ENCODE measurements at places on chromosomes 7 and 10.
A peak's percentile ranks its signal among the peaks of the same experiment; 100 is the strongest.

DNA sequence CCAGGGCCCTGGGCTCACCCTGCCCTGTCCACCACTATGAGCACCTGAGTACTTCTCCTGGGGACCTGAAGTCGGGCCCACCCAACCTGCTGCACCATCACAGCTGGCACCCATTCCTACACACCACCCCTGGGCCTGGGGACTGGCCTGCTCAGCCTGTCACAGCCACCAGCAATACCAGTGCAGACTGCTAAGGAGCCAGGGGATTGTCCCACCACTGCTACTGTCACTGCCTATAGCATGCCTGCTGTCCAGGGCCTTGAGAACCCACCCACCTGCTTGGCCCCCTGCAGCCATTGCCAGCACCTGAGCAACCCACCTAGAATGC, 624.8 kb upstream of the FOXK1 start:
- DNase-seq = no peak

DNA sequence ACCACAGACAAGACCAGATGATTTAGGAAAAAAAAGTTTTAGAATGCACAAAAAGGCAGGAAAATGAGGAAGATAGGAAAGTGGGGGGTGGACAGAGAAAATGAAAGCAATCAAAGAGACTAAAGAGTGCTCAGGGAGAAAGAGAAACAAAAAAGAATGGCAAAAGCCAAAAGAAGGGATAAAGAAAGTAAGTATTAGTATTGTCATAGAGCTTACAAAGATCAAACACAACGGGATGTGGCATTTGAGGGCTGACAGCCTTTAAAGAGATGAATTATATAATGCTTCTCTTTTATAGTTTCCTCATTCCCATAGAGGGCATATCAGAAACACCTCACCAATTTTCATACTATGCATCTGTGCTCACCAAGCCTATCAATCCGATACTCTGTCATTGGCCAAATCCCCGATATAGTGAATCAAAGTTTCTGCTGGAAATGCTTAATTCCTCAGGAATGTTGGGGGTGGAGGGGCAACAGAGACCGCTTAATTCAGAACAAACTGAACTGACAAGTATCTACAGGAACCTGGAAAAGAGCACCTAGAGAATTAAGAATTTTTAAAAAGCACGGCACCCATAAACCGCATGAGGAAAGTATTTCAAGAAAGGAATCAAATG, 2.7 kb downstream of the COG5 start:
- no peak for DNase-seq

DNA sequence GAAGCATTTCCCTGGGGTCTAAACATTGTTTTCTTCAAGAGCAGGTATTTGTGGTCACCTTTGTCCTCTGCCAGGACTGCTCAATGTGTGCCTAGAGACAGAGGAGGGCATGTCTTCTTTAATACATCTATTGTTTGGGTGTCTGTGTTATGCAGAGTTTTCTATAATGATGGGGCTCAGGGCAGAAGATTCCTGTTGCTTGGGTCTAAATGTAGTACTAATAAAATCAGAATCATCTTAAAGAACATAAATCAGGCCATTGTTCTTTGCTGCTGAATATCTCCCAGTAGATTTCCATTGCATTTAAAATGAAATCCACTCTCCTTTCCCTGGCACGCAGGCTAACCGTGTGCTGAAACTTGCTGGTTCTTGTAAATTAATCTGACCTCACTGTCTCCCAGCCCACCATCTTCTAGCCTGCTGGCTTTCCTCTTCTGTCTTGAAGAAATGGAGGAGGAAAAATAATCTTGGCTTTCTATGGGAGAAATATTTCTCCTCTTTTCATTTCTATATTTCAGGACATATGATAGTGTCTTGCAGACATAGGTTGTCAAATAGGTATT, 1396.8 kb downstream of the GATA3 start:
- DNase-seq = no peak

DNA sequence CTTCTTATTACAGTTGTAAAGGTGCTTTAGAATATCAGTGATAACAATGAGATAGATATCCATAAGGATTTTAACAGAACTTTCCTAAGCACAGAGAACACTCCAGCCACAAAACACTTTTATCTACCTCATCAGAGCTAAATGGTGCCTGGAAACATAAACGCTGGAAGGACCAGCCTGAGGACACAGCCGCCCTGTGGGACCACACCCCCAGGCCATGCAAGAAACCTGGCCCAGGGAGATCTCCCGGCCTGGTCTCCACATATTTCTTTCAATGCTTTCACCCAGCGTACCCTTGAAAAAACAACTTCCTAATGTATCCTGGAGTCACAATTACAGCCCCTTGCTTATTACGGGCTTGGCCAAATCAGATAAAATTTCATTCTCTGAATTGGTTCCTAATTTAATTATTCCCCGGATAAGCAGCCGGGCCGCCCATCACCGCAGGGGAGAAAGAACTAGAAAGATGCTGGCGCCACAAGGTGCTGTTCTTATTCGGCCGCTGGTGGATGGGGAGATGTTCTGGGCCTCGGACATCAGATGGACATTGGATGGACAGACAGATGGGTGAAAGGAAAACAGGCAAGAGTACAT, 11.8 kb downstream of the CHST15 start:
- DNase-seq = no peak

DNA sequence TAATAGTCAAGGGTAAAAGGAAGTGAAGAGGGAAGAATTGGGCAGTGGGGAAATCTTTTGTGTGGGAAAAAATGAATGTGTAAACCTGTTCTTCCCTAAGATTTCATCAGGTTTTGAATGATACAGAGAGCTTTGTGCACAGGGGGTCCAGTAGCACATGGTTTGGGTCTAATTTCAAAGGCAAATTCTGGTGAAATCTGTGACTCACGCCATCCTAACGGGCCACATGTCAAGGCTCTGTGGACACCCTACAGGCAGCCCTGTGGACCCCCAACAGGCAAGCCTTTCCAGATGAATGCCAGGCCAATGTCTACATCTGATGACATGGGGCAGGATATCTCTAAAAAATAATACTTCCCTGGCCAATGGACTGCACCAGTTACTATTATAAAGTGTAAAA, 309.8 kb downstream of the PARD3 start:
- no peak for DNase-seq

DNA sequence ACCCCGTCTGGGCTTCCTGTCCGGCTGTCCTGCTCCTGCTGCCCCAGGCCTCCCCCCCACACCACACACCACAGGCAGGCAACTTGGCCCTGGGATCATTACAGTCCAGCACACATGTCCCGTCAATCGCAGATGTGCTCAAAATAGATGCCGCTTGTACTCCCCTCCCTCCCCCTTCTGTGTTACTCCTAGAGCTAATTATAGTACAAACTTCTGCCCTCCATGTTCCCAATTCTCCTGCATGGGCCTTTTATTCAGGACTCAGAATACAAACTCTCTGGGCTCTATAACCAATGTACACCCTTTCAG, at the start of gene SYNPO2L:
SYNPO2L (minus strand) TSS at position 40 of the 309 bp plus-strand sequence. CDS start 107 bp downstream, outside the sequence.
- DNase-seq = peak; percentile 46

DNA sequence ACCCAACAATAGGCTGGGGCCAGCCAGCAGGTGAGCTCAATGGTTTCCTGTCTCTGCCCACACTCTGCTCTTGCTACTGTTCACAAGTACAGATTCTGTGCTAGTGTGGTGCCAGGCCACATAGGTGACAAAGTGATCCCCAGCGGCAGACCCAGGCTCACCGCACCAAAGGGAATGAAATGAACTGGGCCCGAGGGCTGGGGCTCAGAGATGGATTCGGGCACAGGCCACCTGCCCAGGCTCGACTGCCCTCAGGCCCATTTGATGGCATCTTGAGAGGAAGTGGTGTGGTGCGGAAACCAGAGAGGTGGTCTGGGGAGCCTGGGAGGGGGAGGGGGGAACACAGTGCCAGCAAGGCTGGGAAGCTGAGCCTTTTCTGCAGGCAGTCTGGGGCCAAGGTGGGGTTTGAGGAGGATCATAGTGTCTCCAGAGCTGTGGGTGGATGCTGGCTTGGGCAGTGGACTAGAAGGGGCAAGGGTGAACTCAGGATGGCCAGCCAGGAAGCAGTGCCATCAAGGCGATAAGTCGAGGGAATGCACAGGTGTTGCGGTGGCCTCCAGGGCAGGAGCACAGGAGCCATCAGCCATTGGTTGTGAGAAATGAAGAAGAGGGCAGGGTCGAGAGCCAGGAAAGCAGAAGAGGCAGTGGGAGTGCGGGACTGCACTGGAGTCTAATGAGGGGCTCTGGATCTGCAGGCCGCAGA, 85.2 kb downstream of the ARHGAP22 start:
- no peak for DNase-seq

DNA sequence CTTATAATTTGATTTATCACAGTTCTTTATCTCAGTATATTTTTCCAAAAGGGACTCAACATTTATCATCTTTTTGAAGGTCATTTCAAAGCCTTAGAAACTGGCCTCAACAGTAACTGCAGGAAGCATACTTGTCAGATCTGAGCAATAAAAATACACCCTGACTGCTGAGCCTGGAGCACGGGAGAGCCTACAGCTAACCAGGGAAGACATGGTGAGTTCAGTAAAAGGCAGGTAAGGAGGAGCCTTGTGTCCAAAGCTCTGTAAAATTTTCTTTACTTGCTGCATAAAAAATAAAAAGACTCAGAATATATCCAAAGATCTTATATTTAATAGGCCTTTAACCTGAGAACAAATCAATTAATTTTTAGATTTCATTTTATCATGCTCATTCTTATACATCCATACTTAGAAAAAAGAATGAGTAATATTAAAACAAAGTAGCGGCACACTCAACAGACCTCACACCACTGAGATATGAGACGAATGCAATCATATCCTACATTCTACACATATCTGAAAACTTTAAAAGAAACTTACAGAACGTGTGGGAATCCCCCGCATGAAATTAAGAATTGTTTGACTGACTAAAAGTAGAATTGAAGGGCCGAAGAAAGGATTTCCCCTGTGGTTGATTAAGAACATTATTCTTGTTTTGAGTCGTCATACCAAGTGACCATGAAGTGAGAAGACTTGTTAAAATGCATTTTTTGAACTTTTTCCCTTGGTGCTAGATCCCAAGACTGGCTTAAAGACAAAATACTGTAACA, 296.4 kb upstream of the MKLN1 start:
- DNase-seq = no peak

DNA sequence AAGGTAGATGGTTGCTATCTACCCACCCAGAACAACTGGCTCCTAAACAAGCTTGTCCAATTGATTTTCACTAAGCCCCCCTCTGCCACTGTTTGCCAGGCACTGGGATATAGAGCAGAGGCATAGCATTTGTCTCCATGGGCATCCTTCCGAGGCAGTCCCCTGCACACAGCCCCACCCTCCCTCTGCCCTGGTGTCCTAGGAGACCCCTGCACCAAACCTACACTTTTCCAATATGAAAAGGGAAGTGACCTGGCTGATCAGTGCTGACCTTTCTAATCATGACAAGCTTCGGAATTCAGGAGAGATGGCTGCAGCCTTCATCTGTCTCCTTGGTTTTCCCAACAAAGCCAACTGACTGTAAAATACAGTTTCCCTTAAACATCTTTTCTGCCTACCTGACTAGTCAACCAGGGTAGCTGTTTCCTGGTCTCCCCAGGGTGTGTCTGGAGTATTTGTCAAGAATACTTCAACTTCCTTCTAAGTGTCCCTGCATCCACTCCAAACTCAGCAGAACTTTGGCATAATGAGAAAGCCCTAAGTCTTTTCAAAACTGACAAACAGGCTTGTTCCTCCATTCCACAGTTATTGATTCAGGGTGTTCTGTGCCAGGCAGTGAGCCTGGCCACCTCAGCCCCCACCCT, 7.6 kb upstream of the SLC18A3 start:
- DNase-seq = no peak

DNA sequence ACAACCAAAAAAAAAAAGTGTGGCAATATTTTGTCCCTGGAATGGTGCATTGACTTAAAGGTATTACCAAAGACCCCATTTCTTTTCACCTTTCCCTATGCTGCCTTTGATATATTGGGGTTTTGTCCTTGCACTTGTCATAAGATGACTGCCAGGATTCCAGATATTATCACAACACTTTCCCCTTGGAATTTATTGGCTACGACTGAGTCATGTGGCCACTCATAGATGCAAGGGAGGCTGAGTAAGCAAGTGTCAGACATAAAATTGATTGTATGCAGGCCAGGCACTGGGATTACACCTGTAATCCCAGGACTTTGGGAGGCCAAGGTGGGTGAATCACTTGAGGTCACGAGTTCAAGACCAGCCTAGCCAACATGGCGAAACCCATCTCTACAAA, 83.6 kb downstream of the PPP1R3C start:
- DNase-seq = no peak

- no peak for DNase-seq
Measured at GRCh38 chr10:73589563-73590126, 1.5 kb downstream of the USP54 start.

GRCh38 chr10:73916761-73917470, 6.0 kb downstream of the PLAU start:
- DNase-seq = no peak

DNA sequence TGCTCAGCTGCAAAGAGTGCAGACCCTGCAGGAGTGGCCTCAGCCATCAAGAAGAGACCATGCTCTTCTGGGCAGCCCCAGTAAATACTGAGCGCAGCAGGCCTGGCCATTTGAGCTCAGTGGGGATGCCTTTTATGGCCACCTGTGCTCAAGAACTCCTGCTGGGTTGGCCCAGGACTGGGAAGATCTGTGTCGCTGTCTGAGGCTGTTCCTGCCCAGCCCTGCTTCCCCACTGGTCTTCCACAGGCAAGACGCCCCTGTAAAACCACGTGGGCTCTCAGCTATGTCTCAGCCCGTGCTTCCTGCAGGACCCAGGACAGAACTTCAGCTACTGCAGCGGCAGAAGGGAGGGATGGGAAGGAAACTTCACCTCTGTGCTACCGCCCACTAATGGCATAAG, 10.5 kb upstream of the PPIF start:
- no peak for DNase-seq

DNA sequence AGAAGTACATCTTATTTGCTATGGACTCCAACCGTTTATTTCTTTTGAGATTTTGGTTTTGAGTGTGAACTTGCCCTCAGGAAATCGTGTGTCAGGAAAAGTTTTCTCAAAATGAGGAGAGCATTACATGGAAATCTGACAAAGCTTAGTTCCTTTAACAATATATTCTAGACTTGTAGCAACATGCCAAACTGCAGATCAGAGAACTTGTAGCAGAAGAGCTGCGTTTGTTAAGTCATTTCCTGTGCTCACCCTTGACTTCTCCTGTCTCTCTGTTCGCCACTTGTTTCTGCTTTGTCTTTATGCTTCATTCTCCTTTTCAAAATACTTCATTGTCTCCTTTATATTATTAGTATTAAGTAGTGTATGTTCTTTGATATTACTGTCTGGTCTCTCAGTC, 116.6 kb upstream of the FOXP2 start:
- DNase-seq = no peak

DNA sequence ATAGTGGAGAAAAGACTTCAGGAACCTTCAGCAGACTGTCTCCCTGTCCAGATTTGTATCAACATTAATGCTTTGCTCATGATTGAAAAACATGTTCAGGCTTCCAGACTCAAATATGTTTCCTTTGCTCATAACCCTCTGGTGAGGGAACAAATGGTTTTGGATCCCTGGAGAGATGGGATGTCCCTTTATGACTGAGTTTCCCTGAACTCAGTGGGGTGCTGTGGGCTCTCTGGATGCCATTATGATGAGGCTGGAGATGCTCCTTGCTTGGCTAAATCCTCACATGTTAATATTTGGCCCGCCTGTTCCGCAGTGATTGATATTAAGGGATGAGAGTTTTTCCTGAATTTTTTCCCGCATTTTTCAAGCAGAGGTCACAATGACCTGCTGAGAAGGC, 749.4 kb downstream of the SUGCT start:
- DNase-seq = no peak
